Right renal pelvis (tissue), 4 donors: ENCODE measurements at places on chromosomes 11 and 22. TPM values are rescaled to one million over a fixed set of nuclear protein-coding genes. Genes with fewer than 3 reads are reported as not detected.
A peak's percentile ranks its signal among the peaks of the same experiment; 100 is the strongest.

DNA sequence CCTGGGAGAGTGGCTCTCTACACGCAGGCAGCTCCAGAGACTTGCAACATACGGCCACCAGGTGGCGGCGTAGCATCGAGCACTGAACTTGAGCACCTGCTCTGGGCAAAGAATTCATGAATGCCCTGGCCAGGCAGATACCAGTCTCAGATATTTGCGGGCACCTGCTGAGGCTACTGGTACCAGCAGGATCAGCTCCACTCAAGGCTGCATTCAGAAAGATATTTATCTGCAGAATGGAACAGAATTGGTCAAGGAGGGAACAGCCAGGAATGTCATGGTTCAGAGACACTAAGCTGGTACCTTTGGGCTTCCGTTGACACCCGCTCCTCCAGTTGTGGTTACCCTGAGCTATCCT lies 10.8 kb upstream of the CCDC86 start:
- DNase-seq = peak; percentile 48

GRCh38 chr11:47593492-47593933 lies 698 bp downstream of the C1QTNF4 start:
- no peak for DNase-seq

DNA sequence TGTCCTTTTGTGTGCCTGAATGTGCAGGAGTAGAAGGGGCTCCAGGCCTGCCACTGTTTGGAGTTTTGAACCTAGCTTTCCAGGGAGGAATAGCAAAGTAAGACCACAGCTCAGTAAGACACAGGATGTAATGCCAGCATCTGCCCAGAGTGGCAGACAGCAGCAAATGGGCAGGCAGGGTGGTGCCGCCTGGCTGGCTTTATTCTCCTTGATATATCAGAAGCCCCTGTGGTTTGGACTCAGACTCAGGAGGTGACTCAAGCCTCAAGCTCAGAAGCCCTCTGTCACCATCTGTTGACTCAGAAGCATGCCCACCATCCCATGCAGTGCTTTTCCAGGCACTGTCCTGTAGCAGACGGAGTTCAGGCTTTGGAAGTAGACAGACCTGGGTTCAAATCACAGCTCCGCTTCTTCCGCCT lies 72.7 kb upstream of the TTC12 start:
- no peak for DNase-seq

DNA sequence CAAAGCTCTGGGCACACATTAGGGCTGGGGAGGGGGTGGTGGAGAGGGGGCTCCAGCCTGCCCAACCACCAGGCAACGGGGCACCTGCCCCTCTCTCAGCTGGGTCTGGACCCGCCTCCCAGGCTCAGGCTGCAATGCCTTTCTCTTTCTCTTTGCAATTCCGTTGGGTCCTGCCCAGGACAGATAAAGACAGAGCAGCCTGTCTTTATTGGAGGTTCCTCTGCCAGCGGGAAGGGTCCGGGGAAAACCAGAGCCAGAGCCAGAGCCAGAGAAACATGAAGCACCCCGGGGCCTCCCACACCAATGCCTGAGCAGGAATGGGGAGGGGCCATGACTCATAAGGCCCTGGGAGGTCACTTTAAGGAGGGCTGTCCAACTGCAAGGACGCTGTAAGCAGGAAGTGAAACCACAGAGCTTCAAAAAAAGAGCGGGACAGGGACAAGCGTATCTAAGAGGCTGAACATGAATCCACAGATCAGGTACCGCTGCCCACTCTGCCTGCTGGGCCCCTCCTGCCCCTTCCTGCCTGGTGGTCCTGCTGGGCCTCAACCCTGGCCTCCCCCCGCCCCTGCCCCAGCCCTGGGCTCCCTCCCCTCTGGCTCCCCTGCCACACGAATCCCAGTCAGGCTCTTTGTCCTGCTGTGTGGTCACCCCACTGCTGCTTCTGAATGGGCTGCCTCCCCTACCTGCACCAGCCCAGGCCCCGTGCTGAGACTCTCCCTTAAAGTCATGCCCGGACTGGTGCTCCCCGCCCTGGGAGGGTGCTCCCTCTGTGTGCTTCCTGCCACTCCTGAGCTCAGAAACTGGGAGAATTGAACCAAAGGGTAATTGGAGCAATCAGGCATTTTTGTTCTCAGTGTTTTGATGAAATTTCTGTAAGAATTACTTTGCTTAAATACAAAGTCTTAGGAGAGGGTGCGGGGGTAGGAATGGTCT lies at the start of gene APOBEC3B:
Gene APOBEC3B (plus strand): TSS at position 356 of the 936 bp plus-strand sequence. CDS start 107 bp downstream, at position 463.
- DNase-seq = peak; percentile 73

The KRTAP5-2 gene
- polyA plus RNA-seq = not detected
